Skeletal muscle cell (primary cell): ENCODE measurements at places on chromosomes 2 and 18.

DNA sequence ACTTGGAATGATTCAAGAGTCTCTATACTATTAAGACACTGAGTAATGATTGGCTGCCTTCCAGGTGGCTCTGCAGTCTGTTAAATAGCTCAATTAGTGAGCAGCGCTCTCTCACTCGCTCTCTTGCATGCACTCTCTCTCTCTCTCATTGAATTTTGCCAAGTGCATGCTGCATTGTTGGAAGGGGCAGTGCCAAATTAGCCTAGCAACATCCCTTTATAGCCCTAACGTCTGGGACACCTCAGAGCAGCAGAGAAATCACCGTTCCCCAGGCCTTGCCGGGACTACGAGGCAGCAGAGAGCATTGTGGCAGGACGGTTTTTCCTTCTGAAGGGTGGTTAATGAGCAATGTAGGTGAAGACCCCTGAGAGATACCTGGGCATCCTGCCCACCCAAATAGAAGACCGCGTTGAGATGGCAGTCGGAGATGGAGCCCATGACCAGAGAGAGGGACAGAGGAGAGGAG, 447.6 kb upstream of the POU3F3 start:
- no peak for DNase-seq

DNA sequence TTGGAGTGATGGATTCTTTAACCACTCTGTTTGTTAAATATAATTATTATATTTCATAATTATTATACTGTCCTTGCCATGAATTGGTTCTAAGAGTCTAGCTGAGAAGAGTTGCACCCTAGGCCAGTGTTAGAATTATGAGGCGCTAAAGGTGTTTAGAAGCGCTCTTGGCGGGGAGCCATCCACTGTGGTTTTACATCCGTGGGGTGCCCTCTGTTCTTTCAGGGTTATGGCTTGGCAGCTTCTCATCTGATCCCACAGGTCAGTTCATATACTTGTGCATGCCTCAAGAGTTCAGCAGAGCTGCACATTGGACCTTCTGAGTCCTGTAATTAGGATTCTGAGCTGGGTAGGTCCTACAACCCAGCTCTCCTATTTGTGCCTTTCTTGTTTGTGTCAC, 9.1 kb downstream of the ASAP2 start:
- no peak for DNase-seq

GRCh38 chr18:35851286-35851970, 121.1 kb upstream of the RMP24 start:
- no peak for DNase-seq

- no peak for DNase-seq
Observed at GRCh38 chr2:151337643-151338042, 19.7 kb upstream of the TNFAIP6 start.

GRCh38 chr2:132871831-132872230, 201.8 kb upstream of the LYPD1 start:
- no peak for DNase-seq

GRCh38 chr18:79930020-79930642, 21.3 kb downstream of the SLC66A2 start:
- no peak for DNase-seq

GRCh38 chr2:109180786-109181185, 51.8 kb downstream of the SH3RF3 start:
- DNase-seq: no peak

DNA sequence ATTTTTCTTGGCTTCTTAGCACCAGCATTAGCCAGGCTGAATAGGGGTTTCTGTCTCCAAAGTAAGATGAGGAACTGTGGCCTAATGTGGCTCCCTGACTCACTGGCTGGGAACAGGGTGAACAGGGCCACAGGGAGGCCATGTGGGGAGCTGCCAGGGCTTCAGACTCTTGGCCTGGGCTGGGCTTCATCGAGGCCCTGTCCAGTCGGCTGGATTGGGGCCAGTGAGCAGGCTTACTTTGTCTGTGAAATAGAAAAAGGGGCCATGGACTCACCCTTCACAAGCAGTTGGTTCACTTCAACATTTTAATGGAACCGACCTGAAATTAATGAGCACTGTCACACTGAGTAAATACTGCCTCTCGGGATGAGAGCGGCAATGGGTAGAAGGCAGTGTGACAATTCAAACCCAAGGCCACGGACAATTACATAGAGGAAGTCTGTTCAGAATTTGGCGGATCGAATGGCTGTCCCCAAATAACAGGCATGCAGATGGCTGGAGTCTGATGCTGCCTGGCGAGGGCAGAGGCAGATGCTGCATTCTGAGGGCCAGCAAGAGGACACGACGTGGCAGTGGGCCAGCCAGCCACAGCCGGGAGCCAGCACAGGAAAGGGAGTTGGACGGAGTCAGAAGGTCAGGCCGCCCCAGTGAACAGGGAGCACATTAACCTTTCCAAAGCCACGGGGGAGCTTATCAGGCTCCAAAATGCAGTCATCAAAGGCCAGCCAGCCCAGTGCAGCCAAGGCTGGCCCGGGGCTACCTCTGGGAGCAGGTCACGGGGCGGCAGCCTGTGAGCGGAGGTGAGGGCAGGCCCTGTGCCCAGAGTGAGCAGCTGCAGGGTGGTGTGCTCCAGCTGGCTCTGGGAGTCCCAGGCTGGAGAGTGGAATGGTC, 146.6 kb upstream of the REV1 start:
- no peak for DNase-seq

- DNase-seq: no peak
Observed at GRCh38 chr18:4040391-4041092, 414.6 kb downstream of the DLGAP1 start.

DNA sequence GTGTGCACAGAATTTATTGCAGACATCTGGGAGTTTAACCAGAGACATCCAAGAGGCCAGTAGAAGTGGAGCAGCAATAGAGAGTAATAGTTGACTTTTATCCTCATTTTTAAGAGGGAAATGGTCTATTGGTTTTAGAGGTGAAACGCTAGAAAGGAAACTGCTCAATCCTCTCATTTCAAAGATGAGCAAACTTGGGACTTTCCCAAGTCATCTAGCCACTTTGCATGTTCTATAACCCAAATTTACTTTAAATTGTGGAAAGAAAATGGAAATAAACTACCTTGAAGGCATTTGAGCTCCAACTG, 601.7 kb downstream of the ARHGAP15 start:
- no peak for DNase-seq

GRCh38 chr2:55175254-55176093, 56.6 kb downstream of the CLHC1 start:
- no peak for DNase-seq

GRCh38 chr2:156229724-156230362, 102.7 kb downstream of the NR4A2 start:
- DNase-seq: no peak

DNA sequence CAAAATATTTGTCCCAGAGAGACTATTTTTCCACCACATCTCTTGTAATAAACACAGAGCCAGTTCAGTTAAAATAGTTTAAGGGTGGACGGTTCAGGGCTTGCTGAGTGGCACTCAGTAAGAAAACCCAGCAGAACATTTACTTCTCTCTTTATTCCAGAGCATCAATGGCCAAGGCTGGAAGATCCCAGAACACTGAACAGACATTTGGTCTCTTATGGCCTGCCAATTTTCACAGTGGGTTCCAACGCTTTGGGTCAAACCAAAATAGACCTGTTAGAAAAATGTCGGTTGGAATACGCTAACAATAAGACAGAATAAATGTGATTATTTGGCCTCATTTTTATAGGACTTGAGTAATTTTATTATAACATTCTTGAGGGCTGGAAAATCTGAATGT, 580.3 kb upstream of the TMEFF2 start:
- DNase-seq: no peak

GRCh38 chr2:11028407-11028916, 116.7 kb downstream of the KCNF1 start:
- no peak for DNase-seq

DNA sequence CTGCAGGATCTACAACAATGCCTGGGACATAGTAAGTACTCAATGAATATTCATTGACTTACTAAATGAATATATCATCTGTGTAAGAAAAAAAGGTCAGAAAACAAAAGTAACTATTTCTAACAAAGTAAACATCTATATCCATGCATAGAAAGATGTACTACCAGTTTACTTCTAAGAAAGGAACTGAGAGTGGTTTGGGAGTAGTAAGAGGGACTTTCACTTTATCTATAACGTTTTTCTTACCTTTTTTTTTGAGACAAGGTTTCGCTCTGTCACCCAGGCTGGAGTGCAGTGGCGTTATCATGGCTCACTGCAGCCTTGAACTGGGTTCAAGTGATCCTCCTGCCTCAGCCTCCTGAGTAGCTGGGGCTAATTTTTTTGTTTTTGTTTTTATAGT, 25.7 kb downstream of the DHX57 start:
- no peak for DNase-seq

GRCh38 chr18:70036771-70037347, 89.2 kb upstream of the CD226 start:
- no peak for DNase-seq

DNA sequence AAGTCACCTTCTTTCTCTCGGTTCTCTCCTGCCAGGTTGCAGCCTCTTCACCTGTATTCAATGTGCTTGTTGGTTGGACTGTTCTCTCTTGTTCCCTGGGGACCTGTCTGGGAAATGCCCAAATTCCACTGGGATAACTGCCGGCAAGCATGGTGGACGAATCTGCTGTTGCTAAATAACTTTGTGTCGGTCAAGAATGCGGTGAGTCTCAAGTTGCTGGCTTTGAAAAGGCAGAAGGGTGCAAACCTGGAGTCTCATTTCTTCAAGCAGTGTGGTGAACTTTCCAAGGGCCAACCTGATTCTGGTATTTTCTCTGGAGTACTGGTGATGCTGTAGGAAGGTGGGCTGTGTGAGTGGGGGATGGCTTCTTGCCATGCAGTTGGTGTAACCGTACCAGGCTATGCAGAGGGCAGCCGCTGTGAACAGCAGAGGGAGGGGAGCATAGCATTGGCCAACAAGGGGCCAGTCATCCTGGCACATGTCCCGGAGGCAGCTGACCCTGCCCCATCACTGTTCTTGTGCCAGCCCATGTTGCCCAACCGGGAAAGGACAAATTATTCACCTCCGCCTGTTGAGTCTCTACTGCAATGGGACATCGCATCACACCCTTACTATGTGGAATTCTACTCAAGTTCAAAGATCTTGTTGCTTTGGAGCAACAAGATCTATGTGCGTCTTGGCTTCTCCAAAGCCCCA, 88.1 kb upstream of the SEC11C start:
- peak; percentile 48 for DNase-seq

GRCh38 chr2:163419000-163419830, 316.6 kb downstream of the FIGN start:
- DNase-seq: peak; percentile 42

DNA sequence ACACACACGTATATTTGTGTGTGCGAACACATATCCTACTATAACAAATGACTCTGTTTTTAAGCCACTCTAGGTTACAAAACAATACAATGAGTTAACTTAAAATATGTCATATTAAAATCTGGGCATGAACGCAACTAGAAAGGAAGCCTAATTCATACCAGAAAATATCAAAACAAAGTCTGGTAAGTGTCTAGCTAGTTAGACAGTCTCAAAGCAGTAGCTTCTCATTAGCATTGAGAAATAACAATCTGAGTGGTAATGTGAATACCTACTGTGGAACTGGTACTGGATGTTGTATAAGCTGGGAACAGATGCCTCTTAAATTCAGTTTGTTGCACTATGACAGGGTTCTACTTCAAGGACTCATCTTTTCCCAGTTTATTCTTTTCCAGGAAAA, 32.5 kb upstream of the WIPF1 start:
- no peak for DNase-seq

- no peak for DNase-seq
Observed at GRCh38 chr18:77161961-77162360, 29.4 kb upstream of the MBP start.

GRCh38 chr2:230007931-230008707, 60.6 kb downstream of the SLC16A14 start:
- peak; percentile 14 for DNase-seq

DNA sequence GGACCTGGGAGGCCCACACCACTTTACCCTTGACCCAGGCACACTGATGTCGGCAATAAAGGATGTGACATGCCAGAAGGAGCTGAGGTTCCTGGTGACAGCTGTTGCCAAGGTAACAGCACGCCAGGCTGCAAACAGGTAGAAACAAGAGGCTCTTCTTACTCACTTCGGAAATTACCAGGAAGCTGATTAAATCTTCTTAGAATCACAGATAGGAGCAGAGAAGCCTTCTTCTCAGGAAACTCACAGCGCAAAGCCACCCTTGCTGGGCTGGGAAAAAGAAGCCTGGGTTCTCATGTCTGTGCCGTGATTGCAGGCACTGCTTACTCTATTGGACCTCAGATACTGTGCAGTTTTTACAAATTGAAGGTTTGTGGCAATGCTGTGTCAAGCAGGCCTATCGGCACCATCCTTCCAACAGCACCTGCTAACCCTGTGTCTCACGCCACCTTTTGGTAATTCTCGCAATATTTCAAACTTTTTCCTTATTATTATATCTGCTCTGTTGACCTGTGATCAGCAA, 61.0 kb upstream of the TAF1B start:
- DNase-seq: no peak

- DNase-seq: no peak
Observed at GRCh38 chr2:233950078-233950825, 33.1 kb downstream of the TRPM8 start.

DNA sequence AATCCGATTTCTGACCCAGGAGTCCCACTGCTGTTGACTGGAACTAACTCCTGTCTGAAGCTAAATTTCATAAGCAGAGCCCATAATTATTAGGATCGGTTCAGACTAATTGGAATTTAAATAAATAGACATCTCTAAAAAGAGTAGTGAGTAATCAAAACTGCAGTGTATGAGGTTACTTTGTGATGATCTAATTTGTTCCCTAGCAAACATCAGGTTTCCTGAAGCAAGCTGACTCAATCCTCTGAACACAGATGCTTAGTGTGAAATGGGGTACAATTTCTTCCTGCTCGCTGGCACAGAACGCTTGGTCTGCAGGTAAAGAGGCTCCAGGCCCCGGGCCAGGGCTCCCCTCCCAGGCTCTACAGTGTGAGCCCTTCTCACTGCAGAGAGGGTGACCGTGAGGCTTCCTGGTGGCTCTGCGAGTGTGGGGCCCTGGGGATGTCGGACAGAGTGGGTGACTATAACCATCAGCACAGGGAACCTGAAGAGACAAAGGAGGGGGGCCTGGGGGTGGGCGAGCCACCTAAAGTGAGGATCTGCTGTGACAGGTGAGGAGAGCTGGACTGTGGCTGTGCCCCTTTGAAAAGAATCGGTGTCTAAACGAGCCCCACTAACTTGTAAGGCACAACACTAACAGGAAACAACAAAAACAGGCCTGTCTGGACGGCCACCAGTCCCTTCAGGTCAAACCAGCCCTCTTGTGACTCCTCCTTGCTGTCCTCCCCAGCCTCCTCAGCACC, 20.2 kb downstream of the CHST10 start:
- peak; percentile 7 for DNase-seq

GRCh38 chr2:71548646-71549425, 95.5 kb downstream of the DYSF start:
- DNase-seq: no peak
